ENCODE measurements at places on chromosomes 5 and 9.

GRCh38 chr5:90174236-90174635, 235.3 kb downstream of the CETN3 start:
- no peak for DNase-seq

- no peak for DNase-seq
Measured at GRCh38 chr5:109859537-109859936, 169.8 kb downstream of the MAN2A1 start.

DNA sequence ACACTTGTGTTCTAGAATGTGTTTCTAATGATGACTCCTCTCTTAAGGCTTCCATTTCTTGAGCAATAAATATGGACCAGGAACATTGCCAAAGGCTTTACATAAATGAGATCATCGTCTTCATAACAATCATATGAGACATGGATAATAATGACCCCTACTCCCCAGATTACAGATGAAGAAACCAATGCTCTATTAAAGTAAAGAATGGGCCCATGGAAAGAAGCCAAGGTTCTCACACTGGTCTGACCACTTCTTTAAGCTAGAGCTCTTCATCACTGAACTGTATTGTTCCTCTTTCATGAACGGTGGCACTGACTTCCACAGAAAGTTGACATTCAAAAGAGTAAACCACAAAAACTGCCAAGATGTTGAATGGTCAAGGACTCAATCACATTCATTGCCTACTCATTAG, 65.3 kb downstream of the MARCHF3 start:
- DNase-seq = no peak

GRCh38 chr5:132184588-132184987, 43.1 kb downstream of the P4HA2 start:
- DNase-seq = no peak

DNA sequence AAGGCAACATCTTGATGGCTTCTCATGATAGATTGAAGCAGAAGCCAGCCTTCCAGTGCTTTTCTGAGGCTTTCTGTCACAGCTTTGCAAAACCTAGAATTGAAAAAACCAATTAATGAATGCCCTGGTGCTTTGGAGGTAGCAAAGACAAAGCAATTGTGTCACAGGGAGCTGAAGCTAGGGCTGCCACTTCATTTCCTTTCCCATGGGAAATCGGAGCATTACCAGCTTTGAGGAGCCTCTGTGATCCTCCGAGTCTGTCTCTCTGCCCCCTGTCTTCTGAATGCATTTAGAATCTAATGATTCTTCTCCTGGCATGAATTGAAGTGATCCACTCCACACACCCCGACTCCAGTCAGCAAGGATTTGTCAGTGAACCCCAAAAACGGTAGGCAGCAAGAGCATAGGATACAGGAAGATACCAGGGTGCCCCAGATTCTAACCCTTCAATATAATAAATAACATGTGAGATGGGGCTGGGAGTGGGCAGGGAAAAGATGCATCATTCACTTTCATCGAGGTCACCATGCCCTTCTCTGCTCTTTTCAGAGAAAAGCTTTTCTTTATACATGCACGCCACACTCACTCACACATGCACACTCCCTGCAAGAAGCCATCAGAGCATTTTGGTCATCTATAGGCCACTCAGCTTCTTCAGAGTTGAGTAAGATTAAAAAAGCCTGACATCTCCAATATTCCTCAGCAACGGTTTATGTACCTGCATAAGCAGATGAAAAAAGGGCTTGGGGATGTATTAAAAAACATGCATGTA, 247.7 kb upstream of the ZNF462 start:
- DNase-seq = no peak

DNA sequence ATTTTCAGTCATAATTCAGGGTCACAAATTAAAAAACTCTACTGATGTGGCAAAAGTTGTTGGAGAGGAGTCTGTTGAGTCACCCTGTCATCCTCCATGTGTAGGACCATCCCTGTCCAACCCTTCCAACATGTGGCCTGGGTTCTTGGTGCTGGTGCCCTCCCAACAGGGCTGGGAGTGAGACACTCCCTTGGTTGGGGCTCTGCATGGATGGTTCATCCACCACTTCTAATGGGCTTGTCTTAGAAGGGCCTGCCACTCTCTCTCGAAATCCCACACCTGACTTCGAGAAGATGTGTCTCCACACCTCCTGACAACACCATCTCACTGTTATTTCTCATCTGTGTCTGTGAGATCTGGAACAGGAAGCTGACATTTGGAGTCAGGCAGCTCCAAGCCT, 312.2 kb upstream of the IRX4 start:
- no peak for DNase-seq

DNA sequence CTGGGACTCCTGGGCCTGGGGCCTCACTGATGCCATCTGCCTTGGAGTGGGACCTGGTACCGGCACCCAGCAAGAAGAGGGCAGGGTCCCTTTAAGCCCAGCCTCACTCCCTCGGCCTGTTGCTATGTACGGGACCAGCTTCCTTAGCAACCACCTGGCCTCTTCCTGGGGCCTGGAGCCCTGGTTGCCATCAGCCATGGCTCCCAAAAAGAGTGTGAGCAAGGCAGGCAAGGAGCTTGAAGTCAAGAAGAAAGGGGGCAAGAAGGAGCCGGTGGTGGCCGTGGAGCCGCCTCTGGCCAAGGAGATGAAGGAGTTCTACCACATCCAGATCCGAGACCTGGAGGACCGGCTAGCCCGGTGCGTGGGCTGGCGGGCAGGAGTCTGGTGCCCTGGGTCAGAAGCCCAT, at the start of gene CFAP157:
Gene CFAP157 (plus strand): TSS at position 153 of the 406 bp plus-strand sequence. CDS start 44 bp downstream, at position 197.
- DNase-seq = no peak

- DNase-seq = no peak
Measured at GRCh38 chr9:108933231-108933717, 650 bp downstream of the ELP1 start.

GRCh38 chr5:179312557-179313235, 32.6 kb downstream of the ADAMTS2 start:
- no peak for DNase-seq

DNA sequence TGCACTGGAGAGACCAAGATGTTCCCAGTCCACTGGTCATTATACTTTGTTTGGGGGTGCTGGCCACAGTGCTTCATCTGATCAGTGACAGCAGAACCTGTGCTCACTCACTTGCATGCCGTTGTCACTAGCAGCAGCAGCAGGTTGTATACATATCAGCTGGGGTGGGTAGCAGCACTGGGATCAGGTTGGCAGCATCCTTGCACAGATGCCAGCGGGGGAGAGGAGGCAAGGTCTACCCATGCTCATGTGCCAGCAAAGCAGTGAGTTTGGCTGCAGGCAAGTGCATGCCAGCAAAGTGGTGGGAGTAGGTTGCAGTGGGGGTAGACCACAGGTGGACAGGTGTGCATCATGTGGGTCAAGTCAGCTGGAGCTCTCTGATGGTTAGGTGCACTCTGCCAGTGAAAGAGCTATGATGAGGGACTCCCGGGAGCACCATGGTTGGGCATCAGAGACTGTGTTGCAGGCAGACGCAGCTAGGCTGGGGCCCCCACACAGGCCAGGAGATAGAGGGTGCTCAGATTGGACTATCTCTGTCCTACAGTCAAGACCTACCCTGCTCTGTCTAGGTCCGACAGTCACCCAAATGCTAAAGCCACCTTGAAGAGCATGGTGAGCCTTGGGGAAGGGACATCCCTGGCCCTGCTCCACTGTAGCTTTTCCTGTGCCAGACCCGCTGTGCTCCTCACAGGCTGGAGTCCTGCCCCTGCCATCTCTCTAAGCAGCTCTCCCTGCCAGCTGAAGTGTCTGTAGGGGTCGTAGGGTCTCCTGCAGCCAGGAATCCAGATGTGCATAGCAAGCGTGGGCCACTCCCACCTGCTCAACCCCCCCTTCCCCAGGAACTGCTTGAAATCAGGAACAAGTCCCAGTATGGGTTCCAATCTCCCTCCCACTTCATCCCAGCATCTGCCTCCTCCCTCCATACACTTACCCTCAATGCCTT, 119.8 kb downstream of the RNF180 start:
- DNase-seq = no peak

GRCh38 chr5:135239453-135240282, 159.4 kb downstream of the MACROH2A1 start:
- no peak for DNase-seq

DNA sequence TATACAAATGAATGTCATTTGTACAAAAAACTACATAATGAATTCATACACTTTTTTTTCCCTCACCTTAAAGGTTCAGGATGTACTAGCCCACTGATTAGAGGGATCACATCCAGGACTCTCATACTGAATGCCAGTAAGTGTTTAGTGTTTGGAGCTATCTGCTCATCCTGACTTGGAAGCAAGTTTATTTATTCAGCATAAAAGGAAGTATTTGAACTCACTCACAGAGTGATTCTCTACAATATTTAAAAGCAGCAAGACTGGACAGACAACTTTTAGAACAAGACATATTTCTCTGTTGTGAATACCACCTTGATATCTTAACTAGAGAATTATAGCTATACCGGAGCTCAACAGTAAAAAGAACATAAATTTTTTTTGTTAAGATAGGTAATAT, 14.8 kb upstream of the IQGAP2 start:
- DNase-seq = no peak

- no peak for DNase-seq
Measured at GRCh38 chr9:131323629-131324028, 34.1 kb downstream of the PLPP7 start.

DNA sequence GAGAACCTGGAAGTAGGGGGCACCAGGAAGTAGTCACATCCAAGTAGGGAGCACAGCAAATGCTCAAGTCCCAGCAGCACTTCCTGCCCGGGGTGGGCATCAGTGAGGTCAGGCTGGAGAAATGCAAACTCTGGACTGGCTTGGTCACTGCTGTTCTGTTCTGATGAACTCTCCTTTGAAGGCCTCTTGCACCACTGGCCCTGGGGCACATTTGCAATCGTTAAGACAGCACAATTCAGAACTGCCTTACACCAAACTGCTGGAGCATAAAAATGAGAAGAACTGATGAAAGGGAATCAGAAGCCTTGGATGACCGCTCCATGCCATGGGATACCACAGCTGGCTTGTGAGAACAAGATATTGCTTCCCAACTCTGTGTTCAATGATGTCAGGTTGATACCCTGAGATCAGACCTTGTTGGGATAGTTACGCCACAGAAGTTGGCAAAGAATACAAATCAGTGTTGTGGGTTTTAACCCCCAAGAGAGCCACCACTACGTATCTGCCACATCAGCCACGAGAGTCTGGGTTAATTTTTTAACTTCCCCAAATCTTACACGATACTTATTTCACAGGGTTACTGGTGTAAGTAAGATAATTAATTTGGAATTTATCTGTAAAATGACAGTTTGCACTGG, 42.3 kb upstream of the ZSWIM6 start:
- DNase-seq = no peak

GRCh38 chr5:103617913-103618312, 55.3 kb upstream of the NUDT12 start:
- no peak for DNase-seq

- no peak for DNase-seq
Measured at GRCh38 chr5:155460501-155460931, 447.0 kb downstream of the KIF4B start.

DNA sequence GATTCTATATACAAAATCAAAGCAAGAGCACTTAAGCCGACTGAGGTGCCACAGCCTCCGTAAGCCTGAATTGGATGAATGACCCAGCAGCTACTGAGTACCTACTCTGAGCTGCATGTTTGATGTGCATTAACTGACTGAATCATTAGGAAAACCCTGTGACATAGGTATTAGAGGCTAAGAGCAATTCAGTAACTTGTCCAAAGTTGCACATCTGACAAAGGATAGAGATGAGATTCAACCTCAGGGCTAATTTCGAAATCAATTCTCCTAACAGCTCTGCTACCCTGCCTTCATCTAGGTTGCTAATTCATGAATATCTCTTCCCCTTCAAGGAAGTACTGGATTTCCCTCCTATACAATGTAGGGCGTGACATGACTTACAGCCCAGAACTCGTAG, 89.1 kb upstream of the GLIS3 start:
- no peak for DNase-seq

All from nephron progenitor cell (in vitro differentiated cells).